ENCODE measurements at places on chromosomes 6 and 20.

GRCh38 chr6:137601471-137601870 lies 107.3 kb upstream of the OLIG3 start:
- DNase-seq, result no peak

- DNase-seq, result no peak
These were observed 911.4 kb upstream of the FLRT3 start for GRCh38 chr20:15248618-15249395.

GRCh38 chr6:161429921-161430490 lies 156.1 kb upstream of the AGPAT4 start:
- DNase-seq, result no peak

DNA sequence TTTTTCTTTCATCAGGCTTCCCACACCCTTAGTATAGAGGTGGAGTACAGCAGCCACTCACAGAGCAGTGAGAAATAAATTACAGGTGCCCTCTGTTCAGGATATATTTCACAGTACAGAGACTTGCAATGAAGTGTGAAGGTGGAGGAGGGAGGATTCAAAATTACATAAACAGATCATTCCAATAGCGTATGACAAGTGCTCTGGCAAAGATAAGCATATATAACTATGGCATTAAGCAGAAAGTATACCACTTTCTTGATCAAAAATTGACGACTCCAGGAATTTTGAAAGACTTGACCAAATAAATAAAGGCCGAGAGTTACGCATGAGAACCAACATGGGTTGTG lies 108.7 kb downstream of the GPX5 start:
- no peak for DNase-seq

DNA sequence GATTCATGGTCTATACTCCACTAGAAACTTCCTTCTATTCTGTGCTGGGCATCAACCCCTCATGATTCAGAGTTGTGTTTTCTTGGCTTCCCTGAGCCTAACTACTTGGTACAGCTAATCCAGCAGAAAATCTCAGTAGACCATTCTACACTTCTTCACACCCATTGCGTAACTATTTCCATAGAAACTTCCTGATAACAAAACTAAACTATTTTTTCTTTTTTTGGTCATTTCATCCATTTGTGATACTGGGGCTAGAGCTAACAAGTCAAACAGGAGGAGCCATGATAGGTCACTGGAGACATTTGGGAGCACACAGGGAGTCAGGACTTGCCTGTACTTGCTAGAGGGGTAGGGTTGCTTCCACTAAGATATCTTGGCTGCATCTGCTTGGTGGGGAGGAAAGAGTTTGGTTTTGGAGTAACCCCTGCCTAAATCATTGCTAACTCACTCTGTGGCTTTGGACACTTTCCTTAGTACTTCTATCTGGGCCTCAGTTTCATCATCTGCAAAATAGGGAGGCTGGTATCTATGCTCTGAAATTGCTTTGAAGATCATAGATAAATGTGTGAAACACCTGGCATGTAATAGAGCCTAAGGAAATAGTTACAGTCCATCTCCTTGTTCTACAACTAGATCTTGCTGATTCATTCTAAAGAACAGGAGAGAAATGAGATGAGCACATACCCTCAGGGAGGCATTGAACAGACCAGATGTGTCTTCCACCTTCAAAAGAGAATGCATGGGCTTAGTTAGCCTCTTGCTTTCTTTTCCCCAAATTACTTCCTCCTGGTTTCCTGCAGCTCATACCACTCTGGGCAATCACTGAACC lies 127.9 kb upstream of the ADGRF1 start:
- DNase-seq, result no peak

DNA sequence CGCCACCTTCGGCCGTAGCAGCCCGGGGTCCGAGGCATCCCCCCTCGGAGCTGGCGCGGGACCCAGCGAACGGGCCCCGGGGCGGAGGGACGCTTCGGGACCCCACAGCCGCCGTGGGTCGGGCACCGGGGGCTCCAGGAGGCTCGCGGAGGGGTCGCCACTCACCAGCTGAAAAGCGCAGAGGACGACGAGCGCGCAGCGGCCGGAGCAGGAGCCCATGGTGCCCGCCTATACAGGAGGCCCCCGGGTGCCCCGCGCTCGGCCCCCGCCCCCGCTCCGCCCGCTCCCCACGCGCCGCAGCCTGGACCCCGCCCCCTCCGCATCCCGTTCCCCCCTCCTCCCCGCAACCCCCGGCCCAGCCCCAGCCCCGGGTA lies at the start of gene NKAIN4:
TSS of gene NKAIN4 (minus strand) at position 232 of the 374 bp plus-strand sequence. CDS start at position 219, 13 bp downstream.
- DNase-seq, result no peak

DNA sequence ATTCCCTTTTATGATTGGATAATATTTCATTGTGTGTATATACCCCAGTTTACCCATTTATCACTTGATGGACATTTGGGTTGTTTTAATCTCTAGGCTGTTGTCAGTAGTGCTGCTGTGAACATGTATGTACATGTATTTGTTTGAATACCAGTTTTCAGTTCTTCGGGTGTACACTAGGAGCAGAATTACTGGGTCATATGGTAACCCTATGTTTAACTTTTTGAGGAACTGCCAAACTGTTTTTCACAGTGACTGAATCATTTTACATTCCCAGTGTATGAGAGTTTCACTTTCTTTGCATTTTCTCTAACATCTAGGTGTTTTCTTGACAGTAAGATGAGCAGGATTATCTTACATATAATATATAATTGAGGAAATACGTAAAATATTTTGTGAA lies 44.7 kb upstream of the ADIG start:
- no peak for DNase-seq

GRCh38 chr6:3318821-3319540 lies 60.2 kb downstream of the PSMG4 start:
- no peak for DNase-seq

GRCh38 chr20:227439-228105 lies 514 bp downstream of the DEFB129 start:
- no peak for DNase-seq

DNA sequence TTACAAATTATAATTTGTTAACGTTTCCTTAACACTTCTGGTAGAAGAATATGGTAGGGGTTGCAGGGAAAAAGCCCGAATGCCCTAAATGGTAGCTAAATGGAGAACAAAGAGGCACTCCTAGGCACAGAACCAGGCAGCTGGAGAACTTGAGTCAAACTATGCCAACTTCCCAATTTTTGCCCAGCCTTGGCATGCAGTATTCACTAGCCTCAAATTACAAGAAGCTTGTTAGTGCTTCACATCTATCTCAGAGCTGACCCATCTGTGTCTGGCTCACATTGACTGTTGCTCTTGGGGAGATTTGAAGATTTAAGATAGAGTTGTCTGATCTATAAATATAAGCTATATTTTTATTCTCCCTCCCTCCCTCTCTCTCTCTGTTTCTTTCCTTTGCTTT lies 19.4 kb upstream of the LRFN2 start:
- no peak for DNase-seq

- DNase-seq, result peak; percentile 74
These were observed 17.9 kb upstream of the PRDM13 start for GRCh38 chr6:99588618-99589289.

GRCh38 chr6:118952683-118953082 lies 17.7 kb upstream of the MCM9 start:
- DNase-seq, result no peak

GRCh38 chr6:42045538-42046460 lies 4.5 kb upstream of the TAF8 start:
- DNase-seq, result peak; percentile 76

DNA sequence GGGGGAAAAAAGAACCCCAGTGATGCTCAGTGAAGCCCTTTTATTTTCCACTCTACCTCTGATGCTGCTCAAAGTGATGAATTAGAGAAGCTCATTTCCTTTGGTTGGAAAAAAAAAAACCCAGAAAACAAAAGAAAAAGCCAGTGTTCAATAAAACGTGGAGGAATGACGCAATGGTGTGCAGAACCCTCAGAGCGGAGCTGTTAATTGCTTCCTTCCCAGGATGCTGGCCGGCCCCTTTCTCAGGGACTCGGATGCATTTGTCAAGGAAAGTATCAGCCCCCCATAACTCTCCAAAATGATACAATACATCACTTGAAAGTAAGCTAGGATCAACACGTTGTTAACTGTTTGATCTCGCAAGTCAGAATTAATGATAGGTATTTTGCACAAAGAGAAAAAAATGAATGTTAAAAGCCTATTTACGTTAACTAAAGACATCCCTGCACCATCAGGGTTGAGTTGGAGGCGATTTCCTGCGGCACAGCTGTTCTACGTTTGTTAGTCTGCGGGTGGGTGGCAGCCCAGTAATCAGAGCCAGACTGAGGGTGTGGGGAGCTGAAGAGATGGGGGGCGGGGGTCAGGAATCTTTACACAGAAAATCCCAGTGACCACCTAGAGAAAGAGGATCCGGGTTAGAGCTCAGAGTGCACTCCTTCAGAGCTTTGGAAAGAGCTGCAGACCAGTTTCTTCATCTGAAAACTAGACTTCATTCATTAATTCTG lies 132.4 kb downstream of the BMP7 start:
- DNase-seq, result no peak

DNA sequence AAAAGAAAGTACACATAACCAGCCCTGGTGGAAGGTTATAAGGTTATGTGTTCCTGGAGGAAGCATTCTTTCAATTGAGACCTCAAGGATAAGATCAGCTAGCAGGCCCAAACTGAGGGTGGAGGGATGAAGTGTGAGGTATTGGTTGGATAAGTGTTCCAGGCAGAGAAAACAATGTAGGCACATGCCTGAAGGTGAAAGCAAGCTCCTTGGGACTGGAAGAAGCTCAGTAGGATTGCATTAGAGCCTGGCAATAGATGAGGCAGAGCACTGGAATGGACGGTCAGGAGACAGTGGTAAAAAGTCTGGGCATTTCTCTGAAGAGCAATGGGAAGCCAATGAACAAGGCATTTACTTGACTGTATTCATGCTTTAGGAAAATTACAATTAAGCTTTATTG lies 89.9 kb upstream of the SHLD1 start:
- DNase-seq, result no peak
